ENCODE measurements at places on chromosomes 12 and 14.

DNA sequence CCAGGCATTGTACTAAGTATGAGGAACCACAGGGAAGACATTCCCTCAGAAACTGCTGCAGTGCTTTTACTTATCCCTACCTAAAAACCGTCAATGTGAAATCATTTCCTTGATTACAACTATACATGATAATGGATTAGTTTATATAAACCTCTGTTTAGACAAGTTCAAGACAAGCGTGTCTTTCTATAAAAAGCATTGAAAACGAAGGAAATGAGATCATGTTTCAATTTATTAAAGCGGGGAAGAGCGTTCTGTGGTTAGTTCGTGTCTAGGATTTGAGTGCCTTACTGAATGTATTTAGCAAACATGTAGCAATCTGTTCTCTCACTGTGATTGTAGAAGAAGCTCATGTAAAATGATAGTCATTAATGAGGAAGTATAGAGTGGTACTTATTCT, 37.5 kb downstream of the GALC start:
- DNase-seq = no peak

GRCh38 chr12:67424784-67425183, 155.6 kb downstream of the CAND1 start:
- no peak for DNase-seq

DNA sequence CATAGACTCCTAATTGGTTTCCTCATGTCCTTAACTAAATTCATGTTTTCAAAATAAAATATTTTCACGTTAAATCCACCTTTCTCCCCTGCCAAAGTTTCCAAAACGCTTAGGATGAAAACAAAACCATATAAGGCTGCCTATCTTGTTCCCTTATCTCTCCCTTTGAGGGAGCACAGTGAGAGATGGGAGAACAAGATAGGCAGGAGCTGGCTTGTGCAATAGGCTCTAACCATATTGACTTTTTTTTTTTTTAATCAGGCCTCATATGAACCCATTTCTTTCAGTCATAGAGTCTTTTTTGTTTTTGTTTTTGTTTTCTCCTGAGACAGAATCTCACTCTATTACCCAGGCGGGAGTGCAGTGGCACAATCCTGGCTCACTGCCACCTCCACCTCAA, 184.9 kb downstream of the NRXN3 start:
- DNase-seq = no peak

- peak; percentile 11 for DNase-seq
Measured at GRCh38 chr12:57276935-57277563, 26.1 kb upstream of the STAC3 start.

DNA sequence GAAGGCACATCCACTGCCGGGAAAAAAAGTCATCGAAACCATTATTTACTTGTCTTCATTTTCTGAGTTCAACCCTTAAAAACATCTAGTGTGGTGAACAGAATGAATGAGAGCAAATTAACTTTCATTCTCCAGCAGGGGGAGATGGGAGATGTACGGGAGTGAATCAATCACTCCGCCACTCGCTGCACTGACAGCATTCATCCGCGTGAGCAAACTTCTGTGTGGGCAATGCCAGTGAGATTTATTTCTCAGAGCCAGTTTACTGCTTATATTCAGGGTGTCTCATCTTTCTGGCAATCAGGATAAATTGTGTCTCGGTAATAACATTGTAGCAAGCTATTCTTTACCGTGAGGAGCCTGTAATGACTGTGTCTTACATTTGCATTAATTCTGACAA, 463.6 kb upstream of the MIS18BP1 start:
- DNase-seq = no peak

DNA sequence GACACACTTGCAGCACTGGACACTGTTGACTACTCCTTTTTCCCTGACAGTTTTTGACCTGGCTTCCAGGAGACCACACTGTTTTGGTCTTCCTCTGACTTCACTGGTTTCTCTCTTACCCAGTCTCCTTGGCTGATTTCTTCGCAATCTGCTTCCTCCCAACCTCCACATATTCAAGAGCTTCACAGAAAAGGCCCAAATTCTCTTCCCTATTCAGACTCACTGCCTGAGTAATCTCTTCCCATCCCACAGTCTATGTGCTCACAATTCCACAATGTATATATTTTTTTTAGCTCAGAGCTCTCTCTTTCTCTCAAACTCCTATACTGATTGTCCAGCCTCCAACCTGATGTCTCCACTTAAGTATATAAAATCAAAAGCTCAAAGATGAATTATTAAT, 115.4 kb downstream of the SINHCAF start:
- no peak for DNase-seq

DNA sequence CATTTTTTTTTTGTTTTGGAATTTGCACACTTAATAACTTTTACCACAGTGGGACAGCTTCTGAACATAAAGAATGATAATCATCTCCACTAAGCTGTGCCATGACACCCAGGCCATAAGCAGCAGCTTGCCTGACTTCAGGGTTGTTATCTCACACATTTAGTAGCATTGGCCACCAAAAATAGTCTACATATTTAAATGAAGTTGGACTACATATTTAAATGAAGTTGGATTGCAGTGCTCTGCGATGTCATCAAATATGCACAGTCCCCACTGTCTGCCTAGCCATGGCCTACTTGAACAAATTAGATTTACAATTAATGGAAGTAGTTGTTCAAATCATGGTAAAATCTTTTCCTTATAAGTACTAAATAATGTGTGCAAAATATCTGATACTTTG, 101.0 kb downstream of the KLRB1 start:
- no peak for DNase-seq

GRCh38 chr12:15225136-15225862, 4.1 kb upstream of the RERG start:
- no peak for DNase-seq

- no peak for DNase-seq
Measured at GRCh38 chr14:51682411-51682810, 30.7 kb downstream of the FRMD6 start.

DNA sequence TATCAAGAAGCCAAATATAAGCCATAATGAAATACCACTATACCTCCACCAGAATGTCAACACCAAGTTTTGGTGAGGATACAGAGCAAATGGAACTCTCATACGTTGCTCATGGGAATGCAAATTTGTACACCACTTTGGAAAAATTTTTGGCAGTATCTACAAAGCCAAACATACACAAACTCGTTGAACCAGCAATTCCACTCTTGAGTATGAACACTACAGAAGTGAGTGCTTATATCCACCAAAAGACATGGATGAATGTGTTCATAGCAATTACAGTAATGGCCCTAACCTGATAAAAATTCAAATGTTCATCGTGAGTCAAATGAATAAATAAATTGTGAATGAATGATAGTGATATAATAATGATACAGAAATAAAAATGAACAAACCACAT, 24.8 kb downstream of the C12orf71 start:
- DNase-seq = no peak

DNA sequence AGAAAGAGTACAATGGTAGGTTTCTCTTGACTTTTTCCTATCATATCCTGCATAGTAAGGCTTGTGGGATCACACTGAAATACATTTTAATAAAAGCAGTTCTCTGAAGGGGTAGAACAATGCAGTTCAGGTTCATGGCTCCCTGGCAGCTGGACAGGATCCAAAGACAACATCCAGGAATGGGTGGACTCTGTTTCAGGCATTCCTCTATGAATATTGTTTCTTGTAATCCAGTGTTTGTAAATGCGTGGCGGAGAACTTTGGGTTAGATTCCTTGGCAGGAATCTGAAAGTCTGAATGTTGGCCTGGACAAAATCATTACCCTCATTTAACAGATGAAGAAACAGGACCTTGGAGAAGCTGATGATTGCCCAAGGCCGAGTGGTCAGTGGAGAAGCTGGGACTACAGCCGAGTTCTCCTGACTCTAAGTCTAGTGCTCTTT, 43.5 kb downstream of the SYNE2 start:
- no peak for DNase-seq

All from activated CD4-positive, alpha-beta T cell treated with anti-CD3 and anti-CD28 coated beads, Interleukin-2, Interleukin-4, amounts not matched to agents 100 ng/mL and 50 ng/mL, durations not matched to agents 16 hours and 8 hours (primary cell).